Pancreas (tissue), 10 donors: ENCODE measurements at places on chromosomes 3 and 15. TPM values are rescaled to one million over a fixed set of nuclear protein-coding genes. Genes with fewer than 3 reads are reported as not detected.
A peak's percentile ranks its signal among the peaks of the same experiment; 100 is the strongest.

GRCh38 chr3:27923349-27924068, 201.4 kb upstream of the EOMES start:
- no peak overlapping the region for H3K4me3 ChIP-seq
- H3K4me1 ChIP-seq, result no peaks in the 10 kb centered on the region
- H3K27me3 ChIP-seq, result no peaks in the 10 kb centered on the region
- DNase-seq, result no peak

GRCh38 chr15:91070872-91071271, 29.2 kb upstream of the SV2B start:
- no peaks in the 10 kb centered on the region for H3K27me3 ChIP-seq
- DNase-seq, result no peak
- no peaks in the 10 kb centered on the region for H3K4me1 ChIP-seq

GRCh38 chr15:89750560-89751542, at the start of gene MESP1:
Gene MESP1 (minus strand): TSS chr15:89751249. CDS start chr15:89751231, 18 bp downstream.
- H3K36me3 ChIP-seq, result no peaks in the 10 kb centered on the region
- peak; percentile 95 for DNase-seq
- H3K4me3 ChIP-seq, result peak within 1 kb of the TSS; percentile 56
- H3K4me1 ChIP-seq, result peaks cover 5% of the 10 kb centered on the region
- H3K27me3 ChIP-seq, result no peaks in the 10 kb centered on the region

DNA sequence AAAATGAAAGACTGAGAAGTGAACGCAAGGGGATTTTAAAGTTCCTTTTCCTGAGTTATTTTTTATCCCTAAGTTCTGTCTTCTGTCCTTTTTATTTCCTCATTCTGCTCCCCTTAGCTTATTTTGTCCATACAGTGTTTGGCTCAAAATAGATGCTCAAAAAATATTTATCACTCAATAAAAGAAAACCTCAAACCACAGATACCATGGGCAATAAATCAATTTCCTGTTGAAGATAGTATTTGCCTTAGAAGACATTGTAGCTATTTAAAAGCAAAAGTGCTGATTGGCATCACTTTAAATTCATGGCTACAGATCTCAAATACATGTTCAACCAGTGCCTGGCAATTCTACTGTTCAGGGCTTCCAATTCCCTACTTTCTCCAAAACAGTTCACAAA, 316.5 kb upstream of the ADAMTS9 start:
- H3K36me3 ChIP-seq, result no peaks in the 10 kb centered on the region
- H3K4me3 ChIP-seq, result no peak overlapping the region
- no peaks in the 10 kb centered on the region for H3K4me1 ChIP-seq
- no peak overlapping the region for H3K27ac ChIP-seq

- H3K4me3 ChIP-seq, result no peak overlapping the region
- H3K4me1 ChIP-seq, result no peaks in the 10 kb centered on the region
- H3K27ac ChIP-seq, result no peak overlapping the region
- DNase-seq, result no peak
- H3K36me3 ChIP-seq, result no peaks in the 10 kb centered on the region
- H3K27me3 ChIP-seq, result no peaks in the 10 kb centered on the region
Observed at GRCh38 chr15:71290881-71291635, 175.8 kb downstream of the THSD4 start.

- no peak for DNase-seq
- H3K27ac ChIP-seq, result no peak overlapping the region
- no peak overlapping the region for H3K4me3 ChIP-seq
- H3K36me3 ChIP-seq, result no peaks in the 10 kb centered on the region
Observed at GRCh38 chr3:182294696-182295095, 498.6 kb upstream of the ATP11B start.

- H3K4me3 ChIP-seq, result no peak overlapping the region
- H3K27ac ChIP-seq, result no peak overlapping the region
- peaks cover 12% of the 10 kb centered on the region for H3K27me3 ChIP-seq
- no peaks in the 10 kb centered on the region for H3K36me3 ChIP-seq
- no peak for DNase-seq
Observed at GRCh38 chr15:26773917-26774316, 1.1 kb upstream of the GABRB3 start.

GRCh38 chr3:1903111-1903510, 195.6 kb upstream of the CNTN4 start:
- no peak for DNase-seq
- no peak overlapping the region for H3K27ac ChIP-seq
- no peaks in the 10 kb centered on the region for H3K4me1 ChIP-seq
- no peaks in the 10 kb centered on the region for H3K27me3 ChIP-seq
- H3K4me3 ChIP-seq, result no peak overlapping the region

- H3K36me3 ChIP-seq, result no peaks in the 10 kb centered on the region
- H3K4me3 ChIP-seq, result no peak overlapping the region
- DNase-seq, result no peak
- H3K27ac ChIP-seq, result no peak overlapping the region
Observed at GRCh38 chr3:134850761-134851160, 55.7 kb downstream of the EPHB1 start.

- no peaks in the 10 kb centered on the region for H3K36me3 ChIP-seq
- peak overlapping the region; percentile 43 for H3K4me3 ChIP-seq
- DNase-seq, result peak; percentile 83
Observed at GRCh38 chr3:157499342-157499963, 3.8 kb downstream of the VEPH1 start.

GRCh38 chr3:159144891-159145290, 343.0 kb downstream of the MFSD1 start:
- H3K4me1 ChIP-seq, result no peaks in the 10 kb centered on the region
- no peak overlapping the region for H3K27ac ChIP-seq
- no peak overlapping the region for H3K4me3 ChIP-seq
- no peaks in the 10 kb centered on the region for H3K36me3 ChIP-seq
- no peak for DNase-seq

GRCh38 chr15:81507831-81508230, 133.8 kb upstream of the TMC3 start:
- peaks cover 12% of the 10 kb centered on the region for H3K4me1 ChIP-seq
- no peak overlapping the region for H3K4me3 ChIP-seq
- DNase-seq, result no peak
- no peaks in the 10 kb centered on the region for H3K36me3 ChIP-seq
- no peaks in the 10 kb centered on the region for H3K27me3 ChIP-seq
- no peak overlapping the region for H3K27ac ChIP-seq

DNA sequence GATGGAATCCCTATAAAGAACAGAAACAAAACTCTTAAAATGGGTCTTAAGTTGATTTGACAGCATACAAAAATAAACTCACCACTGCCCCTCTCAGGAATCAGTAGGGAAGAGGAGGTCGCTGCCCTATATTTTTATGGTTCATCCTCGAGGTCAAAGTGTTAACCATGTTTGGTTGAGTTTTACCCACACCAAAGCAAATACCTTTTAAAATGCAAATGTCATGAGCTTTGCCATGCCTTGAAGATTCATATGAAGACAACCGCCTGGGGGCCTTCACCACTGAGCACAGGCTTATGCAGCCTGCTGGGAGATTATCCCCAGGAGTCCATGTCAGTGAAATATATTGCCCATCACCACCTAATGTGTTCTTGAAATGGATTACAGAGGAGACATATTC, 66.1 kb downstream of the GLB1 start:
- DNase-seq, result no peak
- H3K4me3 ChIP-seq, result no peak overlapping the region
- no peak overlapping the region for H3K27ac ChIP-seq

DNA sequence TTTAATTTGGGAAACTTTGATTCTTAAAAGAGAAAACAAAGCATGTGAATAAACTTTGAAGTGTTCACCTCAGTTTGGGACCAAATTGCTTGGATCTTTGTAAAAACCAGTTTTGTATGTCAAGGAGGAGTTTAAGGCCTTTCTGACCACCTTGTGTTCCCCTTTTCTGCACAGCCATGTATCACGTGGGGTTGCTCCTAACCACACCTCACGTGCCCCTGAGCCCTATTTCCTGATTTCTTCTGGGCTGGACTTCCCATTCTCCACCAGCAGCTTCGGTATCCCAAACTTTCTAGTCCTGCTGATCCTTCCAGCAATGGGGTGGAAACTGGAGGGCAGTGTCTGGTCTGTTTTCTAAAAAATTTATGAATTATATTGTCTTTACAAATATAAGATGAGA, 76.4 kb upstream of the STT3B start:
- no peak for DNase-seq
- no peaks in the 10 kb centered on the region for H3K36me3 ChIP-seq
- no peak overlapping the region for H3K27ac ChIP-seq
- H3K27me3 ChIP-seq, result no peaks in the 10 kb centered on the region

DNA sequence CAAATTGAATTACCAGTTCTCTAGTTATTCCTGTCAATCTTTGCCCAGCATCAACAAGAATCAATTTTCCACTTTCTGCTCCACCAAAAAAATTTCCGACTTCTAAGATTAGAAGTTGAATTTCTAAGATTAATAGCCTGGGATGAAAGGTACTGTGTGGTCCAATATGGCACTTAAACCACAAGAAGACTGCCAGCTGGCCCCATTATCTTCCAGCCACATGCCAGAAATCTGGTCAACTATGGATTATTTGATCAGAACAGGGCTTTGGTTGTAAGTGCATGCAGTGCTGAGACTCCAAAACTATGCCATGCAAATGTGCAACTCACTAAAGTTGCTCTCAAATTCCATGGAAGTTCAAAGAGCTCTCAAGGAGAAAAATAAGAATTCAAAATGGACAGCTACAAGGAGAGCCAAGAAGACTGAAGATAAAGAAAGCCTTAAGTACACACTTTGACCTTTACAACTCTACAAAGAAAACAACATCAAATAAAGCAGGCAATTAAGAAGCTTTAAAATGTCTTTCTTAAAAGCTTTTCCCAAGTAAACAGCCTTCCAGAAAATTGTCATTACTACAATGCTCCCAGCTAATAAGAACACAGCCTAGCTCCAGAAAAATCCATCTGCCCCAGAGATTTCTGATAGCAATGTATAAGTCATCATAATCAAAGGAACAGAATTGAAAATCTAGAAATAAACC, 64.2 kb downstream of the ST3GAL6 start:
- no peaks in the 10 kb centered on the region for H3K36me3 ChIP-seq
- H3K27ac ChIP-seq, result no peak overlapping the region
- no peak for DNase-seq
- H3K4me1 ChIP-seq, result no peaks in the 10 kb centered on the region
- H3K27me3 ChIP-seq, result no peaks in the 10 kb centered on the region

DNA sequence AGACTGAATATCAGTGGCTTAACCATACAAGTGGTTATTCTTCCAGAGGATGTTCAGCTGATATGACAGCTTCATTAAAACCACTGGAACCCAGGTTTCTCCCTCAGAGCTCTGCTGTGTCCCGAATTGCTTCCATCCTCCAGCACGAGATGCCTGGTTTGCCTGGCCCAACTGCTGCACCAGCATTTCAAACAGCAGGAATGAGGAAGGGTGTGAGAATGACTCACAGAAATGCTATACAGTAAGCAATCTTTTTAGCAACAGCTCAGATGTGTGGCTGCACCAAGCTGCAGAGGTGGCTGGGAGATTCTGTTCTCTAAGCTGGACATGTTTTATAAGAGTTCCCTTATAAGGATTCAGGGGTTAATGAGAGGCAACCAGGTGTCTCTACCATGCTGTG, 271.0 kb downstream of the GABRG3 start:
- DNase-seq, result no peak
- no peaks in the 10 kb centered on the region for H3K27me3 ChIP-seq
- H3K27ac ChIP-seq, result no peak overlapping the region
- H3K4me3 ChIP-seq, result no peak overlapping the region
- no peaks in the 10 kb centered on the region for H3K36me3 ChIP-seq

DNA sequence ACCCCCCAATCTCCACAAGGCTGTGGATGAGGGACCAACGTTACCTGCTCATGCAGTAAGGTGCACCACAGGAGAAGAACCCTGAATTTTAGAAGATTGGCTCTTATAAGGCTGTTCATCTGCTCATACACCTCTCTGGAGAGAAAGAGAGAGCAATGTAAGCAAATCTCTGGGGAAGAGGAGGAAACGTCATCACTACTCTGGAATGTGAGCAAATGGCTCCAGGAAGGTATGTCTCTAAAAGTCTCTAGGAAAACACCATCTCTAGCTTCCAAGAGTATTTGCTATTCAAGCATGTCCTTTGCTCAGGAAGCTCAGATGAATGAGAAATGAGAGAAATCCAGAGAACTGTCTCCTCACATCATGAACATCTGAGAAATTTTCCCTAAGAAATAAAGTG, 235.4 kb downstream of the TBL1XR1 start:
- DNase-seq, result no peak
- H3K4me1 ChIP-seq, result no peaks in the 10 kb centered on the region
- H3K27me3 ChIP-seq, result no peaks in the 10 kb centered on the region
- no peak overlapping the region for H3K27ac ChIP-seq
- H3K4me3 ChIP-seq, result no peak overlapping the region

DNA sequence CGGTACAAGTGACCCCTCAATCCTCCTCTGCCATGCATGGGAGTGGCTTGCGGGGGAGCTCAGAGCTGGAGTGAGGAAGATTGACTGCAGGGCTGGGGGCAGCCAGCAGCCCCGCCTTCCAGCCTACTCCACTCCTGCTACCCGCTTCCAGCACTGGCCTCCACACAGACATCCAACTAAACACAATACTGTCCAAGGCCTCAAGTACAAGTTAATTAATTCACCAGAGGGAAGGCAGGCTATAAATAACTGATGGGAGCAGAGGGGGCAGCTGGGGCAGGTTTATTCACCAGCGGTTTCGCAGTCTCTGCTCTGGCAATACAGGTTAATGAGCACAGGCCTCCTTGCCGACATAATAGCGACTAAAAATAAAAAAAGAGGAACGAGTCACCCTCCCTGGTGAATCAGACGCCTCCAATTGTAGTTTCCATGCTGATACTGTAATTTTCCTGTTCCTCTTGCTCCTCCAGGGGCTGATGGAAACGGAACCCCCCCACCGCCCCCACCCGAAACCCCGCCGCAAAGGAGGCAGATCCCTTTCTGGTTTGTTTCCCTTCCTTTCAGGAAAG, 166.4 kb upstream of the TLE3 start:
- H3K4me3 ChIP-seq, result no peak overlapping the region
- DNase-seq, result peak; percentile 2
- no peaks in the 10 kb centered on the region for H3K36me3 ChIP-seq
- H3K4me1 ChIP-seq, result no peaks in the 10 kb centered on the region
- H3K27ac ChIP-seq, result no peak overlapping the region

GRCh38 chr15:79680720-79681119, 216.1 kb downstream of the MTHFS start:
- H3K27ac ChIP-seq, result no peak overlapping the region
- DNase-seq, result no peak
- H3K4me3 ChIP-seq, result no peak overlapping the region
- H3K36me3 ChIP-seq, result no peaks in the 10 kb centered on the region
- H3K4me1 ChIP-seq, result no peaks in the 10 kb centered on the region

- peak; percentile 64 for DNase-seq
- peaks cover 23% of the 10 kb centered on the region for H3K4me1 ChIP-seq
- peak overlapping the region; percentile 53 for H3K27ac ChIP-seq
- no peaks in the 10 kb centered on the region for H3K36me3 ChIP-seq
Observed at GRCh38 chr15:62821384-62822131, 221.0 kb upstream of the TPM1 start.

GRCh38 chr3:146343551-146343950, 92.6 kb upstream of the PLSCR4 start:
- no peaks in the 10 kb centered on the region for H3K4me1 ChIP-seq
- DNase-seq, result no peak
- H3K4me3 ChIP-seq, result no peak overlapping the region

CAPN3 gene
- 35.8 TPM for polyA plus RNA-seq

MED12L gene
- 0.16 TPM for polyA plus RNA-seq

PLSCR5 gene
- polyA plus RNA-seq, result not detected

ITIH1 gene
- 1.1 TPM for polyA plus RNA-seq

P2RY14 gene
- polyA plus RNA-seq, result 0.08 TPM

GABRB3 gene
- 1.3 TPM for polyA plus RNA-seq
